ENCODE measurements at places on chromosomes 3 and 15.

GRCh38 chr15:70098153-70098460 is 390 bp upstream of the TLE3 start:
- DNase-seq, result no peak

DNA sequence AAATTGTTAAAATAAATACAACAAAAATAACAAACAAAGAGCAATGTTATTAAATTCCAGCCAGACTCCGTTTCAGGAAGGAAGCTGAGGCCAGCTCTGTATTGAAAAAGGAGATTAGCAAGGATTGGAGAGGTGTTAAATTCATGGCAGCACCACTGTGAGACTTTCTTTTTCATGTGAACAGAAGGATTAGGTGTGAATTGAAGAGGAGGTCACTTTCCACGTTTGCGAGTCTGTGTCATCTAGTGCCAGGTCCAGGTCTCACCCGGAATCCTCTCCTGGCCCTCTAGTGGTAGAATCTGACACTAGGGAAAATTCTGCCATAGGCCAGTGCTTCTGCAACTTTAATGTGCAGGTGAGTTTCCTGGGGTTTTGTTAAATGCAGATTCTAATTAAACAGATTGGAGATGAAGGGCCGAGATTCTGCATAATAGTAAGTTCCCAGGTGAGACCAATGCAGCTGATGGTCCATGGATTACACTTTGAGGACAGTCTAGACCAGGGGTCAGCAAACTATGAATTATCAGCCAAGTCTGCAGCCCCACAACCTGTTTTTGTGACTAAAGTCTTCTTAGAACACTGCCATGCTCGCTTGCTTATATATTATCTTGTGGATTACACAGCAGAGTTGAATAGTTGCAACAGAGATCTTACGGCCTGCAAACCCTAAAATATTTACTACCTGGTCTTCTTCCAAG is 9.2 kb upstream of the SLC6A1 start:
- no peak for DNase-seq

DNA sequence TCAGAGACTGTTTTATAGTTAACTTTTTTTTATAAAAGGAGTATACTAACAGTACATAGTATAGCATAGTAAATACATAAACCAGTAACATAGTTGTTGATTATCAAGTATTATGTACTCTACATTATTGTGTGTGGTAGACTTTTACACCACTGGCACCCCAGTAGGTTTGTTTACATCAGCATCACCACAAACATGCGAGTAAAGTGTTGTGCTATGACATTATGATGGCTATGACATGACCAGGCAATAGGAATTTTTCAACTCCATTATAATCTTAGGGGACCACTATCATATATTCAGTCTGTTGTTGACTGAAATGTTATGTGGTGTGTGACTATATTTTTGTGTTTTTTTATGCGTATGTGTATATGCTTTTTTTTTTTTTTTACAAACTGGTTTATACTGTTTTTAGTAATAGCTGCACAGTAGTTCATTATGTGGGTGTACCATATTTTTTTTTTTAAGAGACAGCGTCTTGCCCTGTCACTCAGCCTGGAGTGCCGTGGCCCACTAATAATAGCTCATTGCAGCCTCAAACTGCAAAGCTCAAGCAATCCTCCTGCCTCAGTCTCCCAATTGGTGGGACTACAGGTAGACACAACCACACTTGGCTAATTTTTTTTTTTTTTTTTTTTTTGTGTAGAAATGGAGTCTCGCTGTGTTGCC is 1.9 kb downstream of the CAPN7 start:
- DNase-seq, result no peak

DNA sequence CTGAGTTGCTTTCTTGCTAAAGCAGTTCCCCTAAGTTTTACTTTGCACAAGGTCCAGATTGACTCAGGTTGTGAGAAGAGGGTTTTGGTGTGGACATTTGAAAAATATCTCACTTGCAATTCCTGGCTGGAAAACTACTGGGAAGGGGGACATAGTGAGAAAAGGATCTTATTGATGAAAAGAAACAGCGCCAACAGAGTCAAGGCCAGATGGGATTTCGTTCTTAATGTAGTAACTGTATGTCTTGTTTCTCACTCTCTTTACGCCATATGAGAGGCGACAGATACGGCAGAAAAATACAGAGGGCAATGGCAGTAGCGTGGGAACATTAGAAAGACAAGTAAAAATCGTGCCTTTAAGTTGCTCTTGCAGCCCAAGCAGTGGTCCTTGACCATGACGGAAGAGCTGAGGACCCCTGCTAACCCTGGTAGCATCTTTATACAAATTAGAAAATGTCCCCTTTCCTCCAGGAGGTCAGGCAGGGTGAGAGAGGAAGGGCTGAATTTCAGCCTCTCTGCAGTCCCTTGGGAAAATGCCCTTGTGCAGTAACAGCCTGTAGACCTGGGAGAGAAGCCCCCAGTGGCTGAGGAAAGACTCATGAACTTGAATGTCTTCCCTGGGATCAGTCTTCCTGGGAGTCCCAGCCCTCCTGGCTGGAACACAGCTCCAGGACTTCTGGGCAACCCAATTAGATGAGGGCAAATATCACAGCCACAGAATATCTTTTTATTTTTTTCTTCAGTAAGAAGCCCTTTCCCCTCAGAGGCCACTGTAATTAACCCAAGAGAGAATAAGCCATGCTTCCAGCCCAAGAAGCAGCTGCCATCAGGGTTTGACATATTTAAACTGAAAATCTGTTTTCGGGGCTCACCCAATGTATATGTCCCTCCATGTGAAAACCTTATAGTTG is 113.4 kb downstream of the CD47 start:
- no peak for DNase-seq

GRCh38 chr15:100930306-100930848 is 11.2 kb downstream of the LRRK1 start:
- DNase-seq, result no peak

DNA sequence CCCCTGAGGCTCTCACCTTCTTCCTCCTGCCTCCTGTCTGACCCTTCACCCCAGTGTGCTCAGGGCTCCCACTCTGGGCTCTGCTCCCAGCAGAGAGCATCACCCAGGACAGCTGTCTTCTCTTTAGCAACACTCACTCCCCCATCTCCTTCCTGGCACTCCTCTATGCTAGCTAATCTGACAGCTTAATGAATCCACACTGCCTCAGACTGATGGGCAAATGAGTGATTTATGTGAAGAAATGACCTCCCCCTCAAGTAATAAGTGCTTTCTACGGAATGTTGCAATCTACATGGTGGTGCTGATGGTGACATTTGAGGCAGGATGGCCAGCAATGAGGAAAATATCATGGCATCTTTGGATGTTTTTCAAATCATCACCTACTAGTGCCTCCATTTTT is 83.6 kb downstream of the LSM3 start:
- DNase-seq, result no peak
